Left lung (tissue), 14 donors: ENCODE measurements at places on chromosomes 7 and 10.

DNA sequence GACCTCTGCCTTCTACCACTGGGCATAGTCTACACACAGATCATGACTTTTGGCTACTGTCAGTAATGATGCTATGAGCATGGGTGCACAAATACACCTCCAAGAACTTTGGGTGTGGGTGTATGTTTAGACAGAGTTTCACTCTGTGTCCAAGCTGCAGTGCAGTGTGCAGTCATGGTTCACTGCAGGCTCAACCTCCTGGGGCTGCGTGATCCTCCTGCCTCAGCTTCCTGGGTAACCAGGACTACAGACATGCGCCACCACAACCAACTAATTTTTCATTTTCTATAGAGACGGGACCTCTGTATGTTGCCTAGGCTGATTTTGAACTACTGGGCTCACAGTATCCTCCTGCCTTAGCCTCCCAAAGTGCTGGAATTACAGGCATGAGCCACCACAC, 194.4 kb downstream of the NSUN6 start:
- no peak overlapping the region for H3K27ac ChIP-seq
- DNase-seq = no peak
- H3K27me3 ChIP-seq = no peaks in the 10 kb centered on the region
- H3K36me3 ChIP-seq = no peaks in the 10 kb centered on the region
- no peaks in the 10 kb centered on the region for H3K4me1 ChIP-seq

DNA sequence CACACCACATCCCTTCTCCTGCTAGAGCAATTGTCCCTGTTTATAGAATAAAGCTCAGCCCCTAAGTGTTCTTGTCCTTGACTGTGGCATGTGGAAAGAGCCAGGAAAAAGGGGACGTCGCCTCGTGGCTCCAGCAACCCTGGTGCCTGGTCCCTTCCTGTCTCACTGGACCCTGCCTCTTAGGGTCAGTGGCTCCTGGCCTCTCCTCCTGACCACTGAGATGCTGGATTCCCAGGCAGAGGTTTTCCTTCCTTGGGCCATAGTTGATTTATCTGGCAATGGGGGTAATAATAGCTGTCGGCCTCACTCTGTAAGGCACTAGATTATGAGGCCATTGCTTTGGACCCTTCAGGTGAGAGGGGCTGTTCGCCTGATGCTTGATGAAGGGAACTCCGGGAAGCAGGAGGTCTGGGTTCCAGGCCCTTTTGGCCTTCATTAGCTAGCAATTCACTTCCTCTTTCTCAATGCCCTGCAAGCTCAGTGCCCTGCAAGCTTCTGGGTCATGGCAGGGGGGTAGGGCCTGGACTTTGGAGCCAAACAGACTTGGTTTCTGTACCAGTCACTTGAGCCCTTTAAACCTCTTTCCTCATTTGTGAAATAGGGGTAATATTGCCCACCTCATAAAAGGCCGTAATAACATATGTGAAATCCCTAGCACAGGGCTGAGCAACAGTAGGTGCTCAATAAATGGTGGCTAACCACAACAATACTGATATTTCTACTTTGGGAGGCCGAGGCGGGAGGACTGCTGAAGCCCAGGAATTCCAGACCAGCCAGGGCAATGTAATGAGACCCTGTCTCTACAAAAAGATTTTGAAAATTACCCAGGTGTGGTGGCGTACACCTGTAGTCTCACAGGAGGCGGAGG, 1.1 kb downstream of the ASL start:
- peaks cover 10% of the 10 kb centered on the region for H3K4me1 ChIP-seq
- H3K4me3 ChIP-seq = peak overlapping the region; percentile 91
- no peak for DNase-seq
- no peaks in the 10 kb centered on the region for H3K27me3 ChIP-seq
- peaks cover 20% of the 10 kb centered on the region for H3K36me3 ChIP-seq

DNA sequence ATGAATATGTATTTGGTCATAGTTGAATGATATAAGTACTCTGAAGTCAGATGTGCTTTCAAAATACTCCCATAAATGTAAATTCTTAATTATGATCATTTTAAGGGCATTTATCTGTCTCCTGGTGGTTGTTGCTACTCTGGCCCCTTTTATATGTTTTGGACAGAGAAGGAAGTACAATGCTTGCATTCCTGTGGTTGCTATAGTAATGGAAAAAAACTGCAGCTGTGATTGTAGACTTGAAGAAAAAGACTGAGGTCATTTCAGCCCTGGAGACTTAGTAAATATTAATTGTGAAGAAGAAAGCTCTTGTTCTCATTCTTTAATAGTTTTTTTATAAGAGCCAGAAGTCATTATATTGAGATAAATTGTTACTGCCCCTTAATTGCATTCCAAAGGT, 70.2 kb upstream of the FERD3L start:
- no peak overlapping the region for H3K27ac ChIP-seq
- H3K27me3 ChIP-seq = no peaks in the 10 kb centered on the region
- DNase-seq = no peak
- H3K36me3 ChIP-seq = no peaks in the 10 kb centered on the region
- no peak overlapping the region for H3K4me3 ChIP-seq

DNA sequence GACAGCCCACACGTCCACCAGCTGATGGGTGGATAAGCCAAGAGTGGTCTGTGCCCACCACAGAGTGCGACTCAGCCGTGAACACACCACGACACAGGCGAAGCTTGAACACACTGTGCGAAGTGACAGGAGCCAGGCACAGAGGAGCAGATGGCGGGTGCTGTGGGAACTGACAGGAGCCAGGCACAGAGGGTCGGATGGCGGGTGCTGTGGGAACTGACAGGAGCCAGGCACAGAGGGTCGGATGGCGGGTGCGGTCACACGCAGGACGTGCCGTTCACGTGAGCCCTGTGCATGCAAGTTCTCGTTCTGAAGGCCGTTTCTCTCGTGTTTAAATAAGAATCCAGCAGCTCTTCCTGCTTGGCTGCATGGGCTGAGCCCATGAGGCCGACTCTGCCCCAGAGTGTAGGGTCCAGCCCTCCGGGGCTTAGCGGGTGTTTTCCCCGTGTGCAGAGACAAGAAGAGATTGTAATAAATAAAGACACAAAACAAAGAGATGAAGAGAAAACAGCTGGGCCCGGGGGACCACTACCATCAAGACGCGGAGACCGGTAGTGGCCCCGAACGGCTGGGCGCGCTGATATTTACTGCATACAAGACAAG, 5.9 kb upstream of the ADAP1 start:
- no peak for DNase-seq
- no peak overlapping the region for H3K27ac ChIP-seq
- no peaks in the 10 kb centered on the region for H3K36me3 ChIP-seq
- peaks cover 57% of the 10 kb centered on the region for H3K27me3 ChIP-seq
- peaks cover 40% of the 10 kb centered on the region for H3K4me1 ChIP-seq

- no peaks in the 10 kb centered on the region for H3K4me1 ChIP-seq
- no peak overlapping the region for H3K4me3 ChIP-seq
- H3K27me3 ChIP-seq = no peaks in the 10 kb centered on the region
- no peaks in the 10 kb centered on the region for H3K36me3 ChIP-seq
Measured at GRCh38 chr10:71202314-71202713, 10.1 kb upstream of the UNC5B start.

GRCh38 chr7:158683541-158683940, 21.1 kb downstream of the NCAPG2 start:
- H3K4me1 ChIP-seq = no peaks in the 10 kb centered on the region
- no peak for DNase-seq
- H3K36me3 ChIP-seq = no peaks in the 10 kb centered on the region

DNA sequence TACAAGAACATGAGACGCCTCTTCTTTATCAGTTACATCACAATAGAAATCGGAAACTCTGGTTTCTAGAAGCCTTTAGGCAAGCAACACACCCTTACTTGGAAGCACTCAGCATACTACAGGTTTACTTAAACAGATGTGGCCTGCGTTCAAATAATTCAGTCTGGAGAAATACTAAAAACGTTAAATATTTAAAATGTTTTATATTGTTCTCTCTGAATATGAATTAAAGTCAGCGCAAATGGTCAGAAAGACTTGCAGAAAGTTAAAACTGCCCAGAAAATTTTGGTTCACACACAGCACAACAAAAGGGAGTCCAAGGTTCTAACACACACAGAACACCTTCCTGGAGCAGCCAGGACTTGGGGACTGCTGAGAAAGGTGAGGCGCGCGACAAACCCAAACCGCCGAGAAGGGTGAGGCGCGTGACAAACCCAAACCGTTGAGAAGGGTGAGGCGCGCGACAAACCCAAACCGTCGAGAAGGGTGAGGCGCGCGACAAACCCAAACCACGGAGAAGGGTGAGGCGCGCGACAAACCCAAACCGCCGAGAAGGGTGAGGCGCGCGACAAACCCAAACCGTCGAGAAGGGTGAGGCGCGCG, 25.8 kb downstream of the ESYT2 start:
- no peak overlapping the region for H3K4me3 ChIP-seq
- H3K36me3 ChIP-seq = no peaks in the 10 kb centered on the region
- peaks cover 17% of the 10 kb centered on the region for H3K4me1 ChIP-seq
- no peaks in the 10 kb centered on the region for H3K27me3 ChIP-seq
- peak overlapping the region; percentile 75 for H3K27ac ChIP-seq

- peak overlapping the region; percentile 44 for H3K27ac ChIP-seq
- H3K4me1 ChIP-seq = no peaks in the 10 kb centered on the region
- H3K4me3 ChIP-seq = no peak overlapping the region
- no peaks in the 10 kb centered on the region for H3K36me3 ChIP-seq
Measured at GRCh38 chr7:37987732-37988131, 67.3 kb downstream of the EPDR1 start.

DNA sequence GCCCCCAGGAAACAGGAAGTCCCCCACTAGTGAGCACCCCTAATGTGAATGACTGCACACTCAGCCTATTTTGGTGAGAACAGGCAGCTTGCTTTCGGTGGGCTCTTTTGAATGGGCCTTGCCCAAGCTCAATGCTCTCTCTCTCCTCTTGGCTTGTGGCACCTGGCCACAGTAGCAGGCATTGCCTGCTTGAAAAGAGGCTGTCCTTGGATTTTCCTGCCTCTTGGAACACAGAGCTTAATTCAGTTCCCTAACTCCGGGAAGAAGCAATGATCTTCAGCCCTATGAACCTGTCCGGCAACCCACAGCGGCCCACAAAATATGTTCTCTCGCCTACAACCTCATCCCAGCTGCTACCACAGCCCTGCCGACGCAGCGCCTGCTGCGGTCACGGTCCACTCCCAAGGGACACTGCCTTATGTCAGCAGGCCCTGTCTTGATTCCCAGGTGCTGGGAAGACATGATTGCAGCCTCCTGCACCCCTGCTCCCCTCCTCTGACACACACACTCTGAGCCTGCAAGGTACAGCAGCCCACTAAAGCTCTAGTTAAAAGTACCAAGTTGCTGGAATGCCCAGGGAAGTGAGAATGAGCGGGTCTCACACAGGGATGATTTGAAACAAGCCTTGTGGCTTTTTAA, 715.5 kb upstream of the GALNT17 start:
- no peaks in the 10 kb centered on the region for H3K4me1 ChIP-seq
- no peak for DNase-seq
- H3K27ac ChIP-seq = no peak overlapping the region
- H3K27me3 ChIP-seq = no peaks in the 10 kb centered on the region
- no peak overlapping the region for H3K4me3 ChIP-seq

DNA sequence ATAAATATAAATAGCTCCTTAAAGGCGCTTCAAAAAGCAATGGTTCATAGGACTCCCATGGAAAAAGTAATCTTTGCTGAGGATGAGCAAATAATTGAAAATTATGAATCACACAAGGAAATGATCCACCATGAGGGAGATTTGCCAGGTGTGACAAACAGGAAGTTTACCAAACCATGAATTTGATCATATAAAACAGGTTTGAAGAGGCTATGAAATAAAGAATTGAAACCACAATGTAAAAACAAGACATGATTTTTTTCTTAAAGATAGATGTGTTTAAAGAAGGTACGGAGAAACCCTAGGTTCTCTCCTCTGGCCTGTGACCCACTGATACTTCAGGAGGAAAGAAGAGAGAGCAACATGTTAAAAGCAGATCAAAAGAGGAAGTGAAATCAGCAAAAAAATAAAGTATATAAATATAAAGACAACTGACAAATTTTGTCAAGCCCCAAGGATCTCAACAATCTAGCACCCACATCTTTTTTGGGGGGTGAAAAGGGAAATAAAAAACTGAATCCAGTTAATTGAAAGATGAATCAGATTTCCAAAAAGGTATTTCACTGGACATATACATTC, 111.3 kb upstream of the ASAH2 start:
- H3K27ac ChIP-seq = no peak overlapping the region
- no peaks in the 10 kb centered on the region for H3K27me3 ChIP-seq
- H3K4me3 ChIP-seq = no peak overlapping the region
- peaks cover 14% of the 10 kb centered on the region for H3K4me1 ChIP-seq

- H3K4me3 ChIP-seq = no peak overlapping the region
- peaks cover 7% of the 10 kb centered on the region for H3K4me1 ChIP-seq
- no peak for DNase-seq
- H3K27me3 ChIP-seq = peaks cover 20% of the 10 kb centered on the region
- H3K36me3 ChIP-seq = no peaks in the 10 kb centered on the region
- H3K27ac ChIP-seq = no peak overlapping the region
Measured at GRCh38 chr10:42952349-42952748, 124.5 kb upstream of the RET start.

GRCh38 chr7:104922182-104923009, 91.6 kb upstream of the KMT2E start:
- DNase-seq = no peak
- peaks cover 6% of the 10 kb centered on the region for H3K4me1 ChIP-seq
- no peaks in the 10 kb centered on the region for H3K36me3 ChIP-seq
- H3K27me3 ChIP-seq = no peaks in the 10 kb centered on the region
- H3K4me3 ChIP-seq = no peak overlapping the region

DNA sequence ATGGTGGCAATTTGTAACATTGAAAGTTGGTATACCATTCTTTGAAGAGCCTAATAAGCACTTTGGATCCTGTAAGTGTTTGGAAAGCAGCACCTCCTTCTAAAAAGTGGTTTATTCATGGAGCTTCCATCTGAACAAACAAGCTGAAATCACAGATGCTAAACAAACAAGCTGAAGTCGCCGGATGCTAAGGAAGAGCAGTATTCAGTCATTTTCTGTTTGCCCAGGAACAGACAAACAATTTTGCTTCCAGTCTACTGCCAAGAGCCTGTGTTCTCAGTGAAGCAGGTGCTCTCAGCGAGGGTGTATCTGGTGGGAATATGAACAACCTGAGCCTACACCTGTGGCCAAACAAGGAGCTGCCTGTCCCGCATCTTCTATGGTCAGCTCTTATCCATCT, 6.3 kb downstream of the COL28A1 start:
- H3K4me3 ChIP-seq = no peak overlapping the region
- no peaks in the 10 kb centered on the region for H3K4me1 ChIP-seq
- no peak for DNase-seq
- no peaks in the 10 kb centered on the region for H3K27me3 ChIP-seq
- no peak overlapping the region for H3K27ac ChIP-seq

- DNase-seq = no peak
- no peak overlapping the region for H3K27ac ChIP-seq
- peaks cover under 1% of the 10 kb centered on the region for H3K27me3 ChIP-seq
- H3K36me3 ChIP-seq = no peaks in the 10 kb centered on the region
- H3K4me1 ChIP-seq = no peaks in the 10 kb centered on the region
- H3K4me3 ChIP-seq = no peak overlapping the region
Measured at GRCh38 chr10:104080762-104081161, 4.9 kb downstream of the COL17A1 start.
